ENCODE measurements at places on chromosomes 5 and 9. TPM values are rescaled to one million over a fixed set of nuclear protein-coding genes. Genes with fewer than 3 reads are reported as not detected.

DNA sequence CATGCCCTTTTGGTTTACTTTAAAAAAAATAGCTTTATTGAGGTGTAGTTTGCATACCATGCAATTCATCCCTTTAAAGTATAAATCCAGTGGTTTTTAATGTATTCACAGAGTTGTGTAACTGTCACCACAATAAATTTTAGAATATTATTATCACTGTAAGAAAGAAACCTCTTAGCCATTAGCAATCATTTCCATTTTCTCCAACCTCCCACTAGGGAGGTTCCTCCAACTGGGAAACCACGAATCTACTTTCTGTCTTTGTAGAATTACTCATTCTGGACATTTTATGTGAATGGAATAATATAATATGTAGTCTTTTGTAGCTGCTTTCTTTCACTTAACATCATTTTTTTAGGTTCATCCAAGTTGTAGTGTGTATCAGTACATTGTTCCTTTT, 43.5 kb downstream of the UNC13B start:
- H3K4me3 ChIP-seq = no peak overlapping the region
- no peak for DNase-seq
- no peaks in the 10 kb centered on the region for H3K4me1 ChIP-seq
- H3K27me3 ChIP-seq = no peaks in the 10 kb centered on the region

DNA sequence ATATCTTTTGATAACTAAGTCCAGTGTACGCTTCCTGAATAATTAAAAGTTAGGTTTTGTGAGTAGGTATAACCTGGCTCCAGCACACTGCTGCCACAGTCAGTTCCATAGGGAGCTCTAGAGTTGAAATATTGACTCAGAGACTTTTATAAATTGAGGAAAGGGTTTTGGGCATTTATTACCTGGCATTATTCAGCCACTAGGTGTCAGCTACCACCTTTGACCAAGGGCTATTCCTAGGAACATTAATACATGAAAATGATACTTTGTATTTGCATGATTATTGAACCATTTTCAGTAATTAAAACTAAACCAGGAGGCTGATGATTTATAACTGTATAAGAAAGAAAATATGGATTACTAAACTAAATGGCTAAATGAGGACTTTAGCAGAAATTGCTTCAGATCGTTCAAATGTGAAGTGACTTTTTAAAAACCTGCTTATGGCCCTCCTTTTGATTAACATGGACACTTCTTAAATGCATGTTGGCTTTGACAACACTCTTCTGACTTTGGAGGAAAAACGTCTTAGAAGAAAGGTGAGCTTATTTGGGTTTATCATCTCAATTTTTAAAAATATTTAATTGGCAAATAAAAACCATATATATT, 83.0 kb downstream of the SMC2 start:
- no peaks in the 10 kb centered on the region for H3K36me3 ChIP-seq
- no peak overlapping the region for H3K4me3 ChIP-seq
- no peak for DNase-seq
- no peak overlapping the region for H3K27ac ChIP-seq
- no peaks in the 10 kb centered on the region for H3K4me1 ChIP-seq

DNA sequence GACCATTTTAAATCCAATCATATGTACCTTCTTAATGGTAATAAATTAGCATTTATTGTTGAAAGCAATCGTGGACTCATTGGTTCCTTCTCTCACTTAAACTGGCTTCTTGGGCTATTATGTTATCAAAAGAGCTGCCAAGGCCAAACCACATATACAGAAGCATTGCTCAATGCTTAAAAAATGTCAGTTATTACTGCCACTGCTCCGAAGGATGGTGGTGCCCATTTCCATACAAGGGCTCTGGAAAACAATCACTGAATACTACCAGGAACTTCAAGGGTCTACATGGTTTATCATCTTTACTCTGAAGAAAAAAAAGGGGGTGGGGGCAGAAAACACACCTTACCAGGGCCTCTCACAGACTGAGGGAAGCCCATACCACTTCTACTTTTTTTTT, 104.3 kb downstream of the GNAQ start:
- H3K4me3 ChIP-seq = no peak overlapping the region
- peaks cover 32% of the 10 kb centered on the region for H3K4me1 ChIP-seq
- H3K36me3 ChIP-seq = no peaks in the 10 kb centered on the region
- no peak overlapping the region for H3K27ac ChIP-seq

DNA sequence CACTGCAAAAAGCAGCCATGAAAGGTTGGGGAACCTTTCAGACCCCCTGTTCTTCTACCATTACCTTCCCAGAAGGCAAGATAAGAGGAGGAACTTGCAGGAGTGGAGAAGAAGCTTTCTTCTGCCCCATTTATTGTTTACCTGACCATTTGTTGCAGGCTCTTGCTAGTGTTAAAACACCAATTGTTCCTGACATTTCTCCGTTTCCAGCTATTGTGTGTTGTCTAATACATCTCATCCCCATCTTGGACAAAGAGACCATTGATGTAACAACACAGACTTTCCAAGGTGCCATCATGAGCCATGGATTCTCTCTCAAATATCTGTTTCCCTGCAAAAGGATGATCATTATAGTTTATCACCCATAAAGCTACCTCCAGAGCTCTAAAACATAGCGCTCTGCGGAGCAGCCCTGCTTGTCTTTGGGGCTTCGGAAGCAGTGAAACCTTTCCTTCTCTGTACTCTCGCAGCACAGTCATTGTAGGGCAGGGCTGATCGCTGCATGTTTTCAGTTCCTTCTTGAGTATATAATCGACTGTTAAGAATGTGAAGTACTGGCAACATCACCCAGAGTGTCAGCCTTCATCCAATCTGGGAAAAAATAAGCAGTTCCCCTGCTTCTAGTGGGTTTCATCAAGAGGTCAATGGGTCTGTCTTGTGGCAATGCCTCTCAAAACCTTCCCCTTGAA, 680.0 kb downstream of the SEMA5A start:
- no peaks in the 10 kb centered on the region for H3K36me3 ChIP-seq
- no peaks in the 10 kb centered on the region for H3K27me3 ChIP-seq
- DNase-seq = no peak
- H3K4me1 ChIP-seq = no peaks in the 10 kb centered on the region
- H3K27ac ChIP-seq = no peak overlapping the region

GRCh38 chr9:83432104-83432627, 106.0 kb downstream of the FRMD3 start:
- H3K36me3 ChIP-seq = no peaks in the 10 kb centered on the region
- H3K27me3 ChIP-seq = no peaks in the 10 kb centered on the region
- DNase-seq = peak; percentile 79
- H3K27ac ChIP-seq = peak overlapping the region; percentile 37
- H3K4me1 ChIP-seq = peaks cover 17% of the 10 kb centered on the region

DNA sequence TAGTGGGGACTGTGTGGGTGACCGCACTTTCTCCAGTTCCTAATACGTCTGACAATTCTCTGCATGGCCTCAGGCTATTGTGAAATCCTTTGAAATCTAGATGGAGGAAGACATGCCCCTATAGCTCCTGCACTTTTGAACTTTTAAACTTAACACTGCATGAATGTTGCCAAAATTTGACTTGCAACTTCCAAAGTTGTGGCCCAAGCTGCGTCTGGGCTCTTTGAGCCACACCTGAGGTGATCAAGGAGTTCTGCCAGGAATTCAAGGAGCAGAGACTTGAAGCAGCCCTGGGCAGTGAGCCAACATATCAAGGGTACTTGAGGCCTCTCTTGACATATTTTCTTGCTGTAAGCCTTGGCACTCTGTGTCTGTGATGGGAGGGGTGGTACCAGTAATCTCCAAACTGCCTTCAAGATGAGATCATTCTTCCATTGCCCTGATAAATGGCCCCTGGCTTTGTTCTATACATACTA, 1336.1 kb upstream of the CDH9 start:
- no peaks in the 10 kb centered on the region for H3K36me3 ChIP-seq
- H3K27me3 ChIP-seq = no peaks in the 10 kb centered on the region
- no peaks in the 10 kb centered on the region for H3K4me1 ChIP-seq

- no peak for DNase-seq
- no peaks in the 10 kb centered on the region for H3K36me3 ChIP-seq
- no peak overlapping the region for H3K27ac ChIP-seq
- no peaks in the 10 kb centered on the region for H3K27me3 ChIP-seq
Observed at GRCh38 chr5:9490494-9491097, 55.3 kb downstream of the SEMA5A start.

DNA sequence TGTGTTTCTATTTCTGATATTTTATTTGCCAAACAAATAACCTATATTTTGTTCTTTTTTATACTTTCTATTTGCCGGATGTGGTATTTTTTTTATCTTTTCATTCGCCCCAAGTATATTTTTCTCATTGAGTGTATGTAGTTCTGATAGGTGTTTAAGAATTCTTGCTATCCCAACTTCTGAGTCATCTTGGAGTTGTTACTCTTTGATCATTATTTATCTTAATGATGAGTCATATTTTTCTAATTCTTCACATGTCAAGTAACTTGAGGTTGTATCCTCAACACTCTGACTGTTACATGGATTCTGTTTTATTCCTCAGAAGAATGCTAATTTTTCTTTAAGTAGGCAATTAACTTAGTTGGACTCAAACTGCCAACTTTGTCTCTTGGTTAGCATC, 498.1 kb downstream of the TLE1 start:
- H3K4me1 ChIP-seq = no peaks in the 10 kb centered on the region
- H3K36me3 ChIP-seq = no peaks in the 10 kb centered on the region
- no peaks in the 10 kb centered on the region for H3K27me3 ChIP-seq
- DNase-seq = no peak
- no peak overlapping the region for H3K4me3 ChIP-seq
- no peak overlapping the region for H3K27ac ChIP-seq

DNA sequence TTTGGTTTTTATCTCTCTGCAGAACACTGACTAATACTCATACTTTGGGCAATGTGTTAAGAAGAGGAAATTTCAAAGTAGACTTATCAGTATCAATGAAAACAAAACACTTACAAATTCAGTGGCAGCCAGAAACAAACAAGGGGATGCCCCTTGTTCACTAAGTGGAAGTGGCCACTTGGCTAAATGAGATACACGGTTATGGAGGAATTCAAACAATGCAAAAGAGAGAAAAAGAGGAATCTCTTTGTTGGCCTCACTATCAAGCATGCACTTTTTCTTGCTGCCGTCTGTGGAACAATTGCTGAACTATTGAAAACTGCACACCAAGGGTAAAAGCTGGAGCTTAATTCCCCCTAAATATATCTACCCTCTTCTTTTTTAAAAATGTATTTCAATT, 2044.9 kb upstream of the CDH6 start:
- no peak for DNase-seq
- H3K27ac ChIP-seq = no peak overlapping the region
- no peaks in the 10 kb centered on the region for H3K27me3 ChIP-seq

GRCh38 chr9:137245450-137246421, 4.6 kb downstream of the TUBB4B start:
- H3K36me3 ChIP-seq = peaks cover 13% of the 10 kb centered on the region
- H3K27ac ChIP-seq = no peak overlapping the region
- peaks cover 20% of the 10 kb centered on the region for H3K4me1 ChIP-seq
- DNase-seq = no peak
- no peaks in the 10 kb centered on the region for H3K27me3 ChIP-seq
- no peak overlapping the region for H3K4me3 ChIP-seq

- H3K27ac ChIP-seq = no peak overlapping the region
- no peaks in the 10 kb centered on the region for H3K4me1 ChIP-seq
- no peak overlapping the region for H3K4me3 ChIP-seq
- H3K36me3 ChIP-seq = peaks cover 99% of the 10 kb centered on the region
Observed at GRCh38 chr9:104826911-104827310, 63.0 kb downstream of the NIPSNAP3B start.

GRCh38 chr9:33143241-33143661, 23.9 kb downstream of the B4GALT1 start:
- H3K27me3 ChIP-seq = no peaks in the 10 kb centered on the region
- no peak overlapping the region for H3K27ac ChIP-seq
- H3K4me3 ChIP-seq = no peak overlapping the region
- no peaks in the 10 kb centered on the region for H3K36me3 ChIP-seq
- DNase-seq = peak; percentile 51

- H3K27me3 ChIP-seq = no peaks in the 10 kb centered on the region
- no peak overlapping the region for H3K27ac ChIP-seq
- H3K4me3 ChIP-seq = no peak overlapping the region
- H3K4me1 ChIP-seq = peaks cover 5% of the 10 kb centered on the region
Observed at GRCh38 chr9:125586172-125586511, 120.9 kb downstream of the MAPKAP1 start.

DNA sequence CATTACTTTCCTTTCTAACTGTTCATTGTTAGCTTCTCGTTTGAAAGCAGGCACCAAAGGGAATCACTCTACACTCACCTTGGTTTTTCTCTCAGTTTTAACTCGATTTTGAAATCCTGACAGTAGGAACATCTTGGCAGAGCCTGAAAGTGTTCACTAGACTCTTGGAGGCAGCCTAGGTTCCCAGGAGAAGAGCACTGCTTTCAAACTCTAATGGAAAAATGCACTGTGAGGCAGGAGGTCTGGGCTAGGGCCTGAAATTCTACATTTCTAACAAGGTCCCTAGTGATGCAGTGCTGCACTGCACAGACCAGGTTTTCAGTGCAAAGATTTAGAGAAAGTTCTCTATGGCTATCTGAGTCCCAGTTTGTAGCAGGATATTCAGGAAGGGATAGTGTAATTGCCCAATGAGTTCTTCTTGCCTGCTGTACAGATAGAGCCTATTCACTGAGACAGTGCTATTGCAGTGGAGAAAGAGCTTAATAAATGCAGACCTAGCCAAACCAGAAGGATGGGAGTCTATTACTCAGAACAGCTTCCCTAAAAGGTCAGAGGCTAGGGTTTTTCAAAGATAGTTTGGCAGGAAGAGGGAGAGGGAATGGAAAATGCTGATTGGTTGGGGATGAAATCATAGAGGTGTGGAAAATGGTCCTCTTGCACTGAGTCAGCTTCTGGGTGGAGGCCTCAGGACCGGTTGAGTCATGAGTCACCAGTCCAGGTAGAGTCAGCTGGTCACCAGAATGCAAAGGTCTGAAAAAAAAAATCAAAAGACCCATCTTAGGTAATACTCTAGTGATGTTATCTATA, 153.9 kb downstream of the GPBP1 start:
- H3K4me3 ChIP-seq = no peak overlapping the region
- no peak overlapping the region for H3K27ac ChIP-seq
- no peak for DNase-seq

- peaks cover 13% of the 10 kb centered on the region for H3K4me1 ChIP-seq
- no peaks in the 10 kb centered on the region for H3K36me3 ChIP-seq
- H3K4me3 ChIP-seq = no peak overlapping the region
- H3K27ac ChIP-seq = no peak overlapping the region
- DNase-seq = no peak
Observed at GRCh38 chr9:123265833-123266232, 2.6 kb downstream of the STRBP start.

Gene EMB
- total RNA-seq = 4.2 TPM

Gene MARCHF3
- total RNA-seq = 13.6 TPM

Gene OR13C4
- not detected for total RNA-seq

Gene ADGRV1
- 1.1 TPM for total RNA-seq

Gene ENHO
- 2.5 TPM for total RNA-seq

Gene DIRAS2
- total RNA-seq = 1.2 TPM

All from sigmoid colon (tissue), 7 donors.